ENCODE measurements at places on chromosomes 3 and 15.

DNA sequence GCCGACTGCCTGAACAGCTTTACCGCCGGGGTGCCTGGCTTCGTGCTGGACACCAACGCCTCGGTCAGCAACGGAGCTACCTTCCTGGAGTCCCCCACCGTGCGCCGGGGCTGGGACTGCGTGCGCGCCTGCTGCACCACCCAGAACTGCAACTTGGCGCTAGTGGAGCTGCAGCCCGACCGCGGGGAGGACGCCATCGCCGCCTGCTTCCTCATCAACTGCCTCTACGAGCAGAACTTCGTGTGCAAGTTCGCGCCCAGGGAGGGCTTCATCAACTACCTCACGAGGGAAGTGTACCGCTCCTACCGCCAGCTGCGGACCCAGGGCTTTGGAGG lies 815 bp downstream of the SPINT1 start:
- DNase-seq: peak; percentile 73

DNA sequence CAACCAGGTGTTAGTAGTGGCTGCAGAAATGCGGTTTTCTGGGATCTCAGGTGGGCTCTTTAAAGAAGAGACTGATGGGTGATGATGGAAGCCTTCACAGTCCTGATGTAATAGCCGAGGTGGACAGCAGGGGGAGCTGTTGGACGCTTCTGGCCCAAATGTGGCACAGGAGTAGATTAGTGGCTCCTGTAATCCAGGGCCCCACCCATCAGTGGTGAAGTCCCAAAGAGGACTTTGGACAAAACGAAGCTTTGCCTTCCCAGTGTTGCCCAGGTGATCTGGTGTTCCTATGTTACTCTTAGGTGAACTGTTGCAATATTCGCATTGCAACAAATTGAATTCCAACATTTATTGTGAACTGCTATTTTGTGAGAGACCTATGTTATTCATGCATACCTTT lies 31.8 kb upstream of the MYZAP start:
- peak; percentile 91 for DNase-seq

DNA sequence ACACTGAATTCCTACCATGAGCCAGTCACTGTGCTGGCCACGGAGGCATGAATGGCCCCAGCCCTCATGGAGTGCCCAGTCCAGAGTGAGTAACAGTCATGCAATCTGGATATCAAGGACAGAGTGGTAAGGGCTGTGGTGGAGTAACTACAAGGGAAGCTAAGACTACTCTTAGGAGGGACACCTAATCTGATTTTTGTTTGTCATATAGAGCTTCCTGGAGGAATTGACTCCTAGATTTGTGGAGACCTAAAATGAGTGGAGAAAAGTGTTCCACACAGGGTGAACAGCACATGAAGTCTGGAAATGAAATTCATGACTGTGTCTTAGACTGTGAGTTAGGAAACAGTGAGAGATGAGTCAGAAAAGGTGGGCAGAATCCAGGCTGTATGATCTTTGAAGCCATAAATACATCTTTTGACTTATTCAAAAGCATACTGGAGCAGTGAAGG lies 219.9 kb downstream of the NFKBIZ start:
- no peak for DNase-seq

GRCh38 chr3:53689681-53690080 lies 156.5 kb downstream of the CHDH start:
- DNase-seq: no peak

GRCh38 chr15:77547801-77548588 lies 84.7 kb downstream of the LINGO1 start:
- no peak for DNase-seq

DNA sequence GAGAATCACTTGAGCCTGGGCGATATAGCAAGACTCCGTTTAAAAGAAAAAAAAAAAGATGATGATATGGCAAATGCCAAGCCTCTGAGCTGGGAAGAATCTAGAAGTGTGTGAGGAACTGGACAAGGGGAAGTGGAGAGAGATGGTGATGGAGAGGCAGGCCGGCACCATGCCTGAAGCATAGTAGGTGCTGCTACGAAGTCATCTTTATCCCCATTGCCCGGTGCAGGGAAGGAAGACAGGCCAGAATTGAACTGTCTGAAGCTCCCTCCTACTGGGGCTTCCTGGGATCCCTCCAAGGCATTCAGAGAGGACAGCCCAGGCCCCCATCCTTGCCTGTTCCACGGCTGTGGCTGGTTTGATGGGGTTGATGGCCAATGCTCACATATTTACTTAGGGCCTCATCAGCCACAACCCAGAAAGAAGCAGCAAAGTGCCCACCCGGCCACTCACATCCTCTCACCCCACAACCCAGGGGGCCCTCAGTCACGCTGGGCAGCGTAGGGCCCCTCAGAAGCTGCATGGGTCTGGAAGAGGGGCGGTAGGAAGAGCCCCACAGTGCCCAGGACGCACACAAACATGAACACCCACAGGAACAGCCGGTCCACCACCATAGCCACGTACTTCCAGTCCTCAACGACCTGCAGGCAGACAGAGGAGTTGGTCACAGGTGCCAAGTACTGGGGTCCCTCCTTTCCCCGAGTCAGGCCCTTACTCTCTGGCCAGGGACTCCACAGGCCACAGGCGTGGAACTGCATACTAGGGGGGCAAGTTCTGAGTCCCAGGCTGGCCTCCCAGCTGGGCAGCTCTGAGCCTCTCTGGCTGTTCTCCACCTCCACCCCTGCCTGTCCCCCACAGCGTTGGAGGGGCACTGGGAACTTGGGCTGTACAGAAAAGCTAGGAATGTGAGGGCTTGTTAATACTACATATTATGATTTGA lies 4.1 kb upstream of the CHRNA3 start:
- DNase-seq: no peak

- DNase-seq: no peak
Observed at GRCh38 chr3:196423044-196423781, 9.0 kb downstream of the UBXN7 start.

DNA sequence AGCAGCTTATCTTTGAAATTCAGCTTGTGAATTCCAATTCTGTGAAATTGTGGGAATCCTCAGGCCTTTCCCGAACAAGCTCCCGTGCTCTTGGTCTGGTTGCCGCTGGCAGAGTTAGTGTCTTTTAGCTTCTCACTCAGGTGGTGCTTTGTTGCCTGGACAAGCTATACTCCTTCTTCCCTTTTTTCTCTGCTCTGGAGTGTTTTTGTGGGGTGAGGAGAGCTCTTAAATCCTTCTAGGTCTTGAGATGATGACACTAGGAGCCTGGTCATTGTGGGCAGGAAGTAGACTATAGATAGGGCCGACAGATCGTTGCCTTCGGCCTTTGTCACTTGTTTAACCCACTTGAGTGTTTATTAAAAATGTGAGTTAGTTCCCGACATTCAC lies 93.8 kb downstream of the SLCO3A1 start:
- DNase-seq: no peak

DNA sequence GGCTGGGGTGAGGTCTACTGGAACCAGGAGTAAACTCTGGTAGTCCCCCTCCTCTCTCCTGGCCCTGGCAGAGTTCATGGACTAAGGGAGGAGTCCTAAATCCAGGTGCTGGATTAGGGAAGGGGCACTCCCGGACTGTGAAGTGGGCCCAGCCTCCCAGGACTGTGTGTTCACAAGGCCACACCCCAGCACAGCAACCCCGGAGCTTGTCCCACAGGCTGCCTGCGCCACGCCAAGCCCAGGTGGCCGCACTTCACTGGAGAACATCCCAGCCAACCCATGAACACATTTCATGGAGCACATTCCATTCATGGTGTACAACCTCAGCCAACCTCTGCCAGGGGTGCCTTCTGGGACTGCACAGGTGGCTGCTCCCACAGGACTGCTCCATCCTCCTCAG lies 8.2 kb downstream of the ARPIN start:
- DNase-seq: no peak

DNA sequence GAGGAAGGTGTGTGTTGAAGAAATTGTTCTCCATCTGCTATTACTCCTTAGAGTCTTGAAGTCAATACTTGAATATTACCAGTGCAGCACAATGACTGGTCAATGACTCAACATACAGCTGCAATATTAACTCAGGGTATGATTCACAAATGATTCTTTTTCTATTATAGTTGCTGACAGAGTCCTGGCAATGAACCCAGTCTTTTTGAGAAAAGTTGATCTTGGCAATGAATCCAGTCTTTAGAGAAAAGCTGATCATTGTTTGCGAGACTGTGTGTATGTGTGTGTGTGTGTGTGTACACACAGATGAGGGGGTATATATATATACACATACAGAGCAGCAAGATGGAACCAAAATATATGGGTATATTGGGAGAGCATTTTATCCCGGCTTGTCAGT lies 315.1 kb downstream of the ZNF385D start:
- no peak for DNase-seq

DNA sequence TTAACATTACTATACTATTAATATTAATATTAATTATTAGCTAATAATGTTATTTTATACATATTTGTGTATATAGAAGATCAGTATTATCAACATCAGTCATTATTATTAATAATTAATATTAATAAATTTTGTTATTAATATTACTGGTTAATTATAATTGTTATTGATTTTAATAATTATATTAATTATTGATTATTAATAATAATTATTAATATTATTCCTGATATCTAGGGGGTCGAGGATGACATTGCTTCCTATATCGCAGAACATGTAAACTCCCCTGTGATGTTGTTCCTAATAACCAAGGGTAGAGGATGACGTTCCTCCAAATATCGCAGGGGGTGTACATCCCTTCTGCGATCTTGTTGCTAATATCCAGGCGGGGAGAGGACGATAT lies 17.3 kb upstream of the BMF start:
- DNase-seq: no peak

DNA sequence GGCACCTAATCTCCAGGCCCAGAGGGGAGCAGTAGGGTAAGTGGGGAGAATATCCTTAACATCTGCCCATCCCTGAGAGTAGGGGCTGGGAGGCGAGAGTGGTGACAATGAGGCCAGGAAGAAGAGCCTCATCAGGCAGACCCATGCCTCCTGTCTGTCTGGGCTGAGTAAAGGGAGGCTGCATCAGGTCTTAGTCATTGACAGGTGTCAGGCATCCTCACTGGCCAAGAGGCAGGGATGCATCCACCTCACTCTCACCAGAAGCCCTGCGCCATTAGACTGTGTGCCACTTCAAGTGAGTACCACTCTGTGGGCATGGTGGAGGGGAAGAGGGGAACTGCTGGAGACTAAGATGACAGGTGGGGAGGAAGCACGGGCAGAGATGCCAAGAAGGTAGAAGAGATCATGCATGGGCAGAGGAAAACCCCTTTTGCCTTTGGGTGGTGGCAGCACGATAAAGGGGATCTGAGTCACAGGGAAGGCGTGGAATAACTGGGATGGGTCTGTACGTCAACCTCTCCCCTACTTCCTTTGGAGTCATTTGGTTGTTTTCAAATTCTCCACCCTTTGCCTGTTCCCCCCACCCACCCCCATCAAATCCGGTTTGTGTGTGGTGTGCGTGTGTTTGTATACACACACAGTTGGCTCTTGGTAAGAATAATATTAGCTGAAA lies 14.1 kb downstream of the ANAPC13 start:
- no peak for DNase-seq

DNA sequence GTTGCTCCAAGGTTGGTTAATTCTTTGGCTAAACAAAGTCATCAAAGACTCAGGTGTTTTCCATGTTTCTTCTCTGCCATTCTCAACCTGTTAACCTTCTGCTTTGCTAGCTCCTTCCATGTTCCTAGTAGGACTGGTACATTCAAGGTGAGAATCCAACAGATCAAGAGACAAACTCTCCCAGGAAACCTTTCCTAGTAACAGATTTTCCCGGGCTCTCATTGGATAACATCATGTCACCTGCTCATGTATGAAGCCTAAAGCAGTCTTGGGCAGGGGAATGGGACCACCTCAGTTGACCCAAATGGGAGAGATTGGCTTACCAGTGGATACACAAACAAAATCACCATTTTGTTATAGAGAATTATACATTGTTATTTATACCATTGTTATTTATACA lies 14.9 kb downstream of the SEMA6D start:
- DNase-seq: no peak

DNA sequence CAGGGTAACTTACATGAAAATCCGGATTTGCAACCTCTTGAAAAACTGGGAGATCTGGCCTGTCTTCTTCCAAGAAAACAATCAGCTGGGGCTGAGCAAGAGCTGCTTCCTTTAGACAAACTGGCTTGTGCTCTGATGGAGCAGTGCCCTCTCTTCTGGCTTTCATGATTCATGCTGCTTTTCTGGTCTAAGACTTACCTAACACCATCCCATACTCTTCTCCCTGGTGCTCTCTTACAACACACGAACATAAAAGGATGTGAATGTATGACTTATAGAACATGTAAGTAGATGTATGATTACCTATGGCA lies 9.9 kb downstream of the TJP1 start:
- DNase-seq: no peak
